ENCODE measurements at places on chromosomes 7 and 10. TPM values are rescaled to one million over a fixed set of nuclear protein-coding genes. Genes with fewer than 3 reads are reported as not detected.

- DNase-seq = peak; percentile 79
Measured at GRCh38 chr7:26958834-26959233, 94.4 kb upstream of the SKAP2 start.

LLCFC1 gene
- total RNA-seq = not detected

DNA sequence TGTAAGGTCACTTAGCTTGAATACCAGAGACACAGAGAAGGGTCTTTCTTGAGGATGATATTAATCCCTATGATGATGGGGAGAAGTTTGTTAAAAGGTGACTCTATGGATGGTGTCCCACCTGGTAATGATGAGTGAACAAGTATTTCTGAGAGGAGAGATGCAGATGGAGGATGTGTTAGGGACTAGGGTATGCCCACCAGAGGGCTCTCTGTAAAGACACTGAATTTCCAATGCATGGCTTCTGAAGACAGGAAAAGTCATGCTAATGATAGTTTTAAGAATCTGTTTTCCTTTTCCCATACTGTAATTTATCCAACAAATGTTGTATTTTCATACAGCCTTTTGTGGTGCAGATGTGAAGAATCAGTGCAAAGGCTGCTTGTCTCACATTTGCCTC is 1250.9 kb upstream of the CELF2 start:
- no peak for DNase-seq

GRCh38 chr7:9149499-9150082 is 716.2 kb downstream of the NXPH1 start:
- no peak for DNase-seq

GIMAP6 gene
- total RNA-seq = 0.23 TPM

GRCh38 chr10:48450741-48451466 is 144.4 kb downstream of the MAPK8 start:
- no peak for DNase-seq

DNA sequence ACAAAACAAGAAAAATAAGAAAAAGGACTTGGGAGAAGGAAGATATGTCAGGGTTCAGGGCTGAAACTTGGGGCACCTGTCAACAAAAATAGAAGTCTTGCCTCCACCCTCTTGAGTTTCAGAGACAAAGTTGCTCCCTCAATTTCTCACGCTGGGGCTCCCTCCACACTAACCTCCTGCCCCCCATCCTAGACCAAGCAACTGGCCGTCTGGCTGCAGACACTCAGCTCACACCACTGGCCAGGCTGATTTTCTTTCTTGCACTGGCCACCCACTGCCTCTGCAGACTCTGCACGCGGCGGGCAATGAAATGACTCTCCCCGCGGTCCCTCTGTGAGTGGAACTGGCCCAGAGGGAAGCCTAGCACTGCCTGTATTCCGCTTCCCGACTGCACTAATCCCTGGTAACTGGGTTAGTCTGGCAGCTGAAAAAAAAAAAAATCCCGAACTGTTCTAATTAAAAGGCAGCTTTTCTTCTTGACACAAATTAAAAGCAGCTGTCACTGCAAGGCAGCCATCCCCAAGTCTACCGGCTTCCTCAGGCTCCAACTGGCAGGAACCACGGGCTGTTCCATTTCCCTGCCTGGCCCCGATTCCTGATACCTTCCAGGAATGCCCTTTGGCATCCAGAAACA is 83.5 kb downstream of the SPDYE5 start:
- DNase-seq = no peak

GRCh38 chr7:131949659-131950058 is 393.2 kb upstream of the PODXL start:
- DNase-seq = no peak
